ENCODE measurements at places on chromosomes 6 and 20.
A peak's percentile ranks its signal among the peaks of the same experiment; 100 is the strongest.

DNA sequence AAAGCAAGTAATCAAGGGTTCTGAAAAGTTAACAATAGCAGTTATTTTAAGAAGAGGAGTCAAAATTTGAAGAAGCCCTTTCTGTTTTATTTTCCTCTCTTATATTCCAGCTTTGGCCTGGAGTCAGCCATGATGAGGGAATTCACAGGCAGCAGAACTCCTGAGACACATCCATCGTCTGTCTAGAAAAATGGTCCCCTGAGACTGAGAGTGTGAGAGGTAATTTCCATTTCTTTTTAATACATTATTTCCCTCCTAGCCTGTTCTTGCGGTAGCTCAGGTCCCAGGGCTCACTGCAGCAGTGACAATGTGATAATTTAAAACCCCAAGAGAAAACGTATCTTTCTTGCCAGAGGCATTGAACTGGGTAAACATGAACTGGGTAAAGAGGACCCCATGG is 296.0 kb downstream of the SMOC2 start:
- DNase-seq = no peak

GRCh38 chr6:106609699-106610098 is 19.6 kb downstream of the RTN4IP1 start:
- peak; percentile 13 for DNase-seq

DNA sequence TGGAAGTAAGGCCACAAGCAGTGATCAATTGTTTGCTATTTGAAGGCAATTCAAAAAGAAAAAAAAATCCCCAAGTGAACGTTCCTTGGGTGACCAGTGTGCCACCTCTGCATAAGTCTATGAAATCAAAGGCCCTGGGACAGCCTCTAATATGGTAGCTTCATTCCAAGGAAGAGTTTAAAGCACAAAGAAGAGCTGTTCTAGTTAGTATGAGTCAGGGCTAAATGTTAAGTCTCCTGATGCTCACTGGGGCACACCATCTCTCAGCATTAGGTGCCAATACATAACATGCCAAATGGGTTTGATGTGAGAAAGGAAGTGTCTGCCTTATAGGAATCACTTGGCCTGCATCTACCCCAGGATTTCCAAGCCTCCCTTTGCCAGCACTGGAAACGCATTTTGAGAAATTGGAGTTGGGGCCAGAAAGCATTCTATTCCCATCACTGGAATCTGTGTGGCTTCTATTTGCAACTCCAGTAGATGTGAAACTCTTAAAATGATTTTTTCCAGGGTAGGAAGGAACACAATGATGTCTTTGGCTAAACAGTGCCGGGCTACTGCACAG is 13.0 kb downstream of the UNC5CL start:
- DNase-seq = no peak

- no peak for DNase-seq
Measured at GRCh38 chr20:19802492-19803158, 44.6 kb downstream of the RIN2 start.

DNA sequence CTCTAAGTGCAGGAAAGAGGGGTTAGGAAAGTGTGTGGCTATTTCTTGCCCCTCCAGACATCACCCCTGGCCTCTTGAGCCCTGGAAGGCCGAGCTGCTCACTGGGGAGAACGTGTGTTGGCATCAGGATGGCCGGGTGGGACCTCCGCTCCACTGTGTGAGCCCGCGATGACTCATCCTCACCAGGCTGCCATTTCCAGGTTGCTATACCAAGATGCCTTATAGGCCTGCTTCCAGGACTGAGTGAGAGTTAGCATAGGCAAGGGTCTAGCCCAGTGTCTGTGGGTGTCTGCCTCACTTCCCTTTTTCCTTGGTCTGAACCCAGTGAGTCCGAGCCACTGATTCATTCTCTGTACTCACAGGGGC is 105.0 kb downstream of the MRPL14 start:
- DNase-seq = no peak

- DNase-seq = no peak
Measured at GRCh38 chr6:90941885-90942284, 355.0 kb upstream of the MAP3K7 start.

Measured in NCI-H510A treated with DMSO at 0.1 percent for 48 hours (cell line).